GM23248 (cell line): ENCODE measurements at places on chromosomes 3 and 15. TPM values are rescaled to one million over a fixed set of nuclear protein-coding genes. Genes with fewer than 3 reads are reported as not detected.
A peak's percentile ranks its signal among the peaks of the same experiment; 100 is the strongest.

The IGSF10 gene
- total RNA-seq: not detected in 2 replicates

DNA sequence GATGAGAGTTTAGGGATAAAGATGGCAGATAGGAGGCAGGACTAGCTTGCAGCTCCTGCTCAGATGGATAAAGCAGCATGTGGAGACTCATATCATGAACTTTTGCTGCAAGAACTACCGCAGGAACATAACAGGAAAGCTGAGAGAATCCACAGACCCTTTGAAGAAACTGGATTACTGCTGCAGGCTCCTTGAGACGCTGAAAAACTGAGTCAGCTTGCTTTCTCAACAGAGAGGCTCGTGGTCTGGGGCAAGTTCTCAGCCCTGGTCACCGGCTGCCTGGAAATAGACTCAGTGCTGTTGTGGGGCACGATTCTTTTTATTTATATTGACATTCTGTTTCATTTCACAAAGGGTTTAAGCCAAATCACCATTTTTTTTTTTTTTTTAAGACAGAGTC lies 28.8 kb upstream of the TRIM59 start:
- peak overlapping the region; percentile 6; the same call in 1 of the 2 replicates for H3K4me3 ChIP-seq
- peaks cover 45% of the 10 kb centered on the region for H3K4me1 ChIP-seq
- peak overlapping the region; percentile 69 for H3K27ac ChIP-seq
- peak; percentile 84 for DNase-seq
- H3K36me3 ChIP-seq: no peaks in the 10 kb centered on the region
- H3K27me3 ChIP-seq: no peaks in the 10 kb centered on the region

The TM4SF4 gene
- 0.97 TPM in 1 of 2 replicates, not detected in the other for total RNA-seq

DNA sequence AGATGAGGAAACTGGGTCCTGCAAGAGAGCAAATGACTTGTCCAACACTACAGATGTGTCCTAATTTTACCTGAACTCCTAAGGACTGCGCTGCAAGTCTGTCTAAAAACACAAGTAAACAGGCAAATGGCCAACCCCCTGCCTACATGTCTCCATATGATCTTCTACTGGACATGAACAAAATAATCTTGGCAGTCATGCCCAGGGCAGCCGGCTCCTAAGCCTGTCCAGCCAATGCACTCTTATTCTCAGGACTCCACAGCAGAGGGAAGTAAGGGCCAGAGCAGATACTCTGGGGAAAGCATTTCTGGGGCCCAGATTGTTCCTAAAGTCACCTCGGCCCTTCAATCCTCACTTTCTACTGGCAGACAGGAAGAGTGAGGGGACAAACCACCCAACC lies 10.3 kb downstream of the COLQ start:
- no peak for DNase-seq
- H3K4me3 ChIP-seq: no peak overlapping the region
- H3K4me1 ChIP-seq: peaks cover 3% of the 10 kb centered on the region; the same call in 1 of the 2 replicates
- no peaks in the 10 kb centered on the region for H3K27me3 ChIP-seq

The B2M gene
- total RNA-seq: 1,965 and 2,442 TPM in 2 replicates

- no peak for DNase-seq
- H3K27me3 ChIP-seq: peaks cover 5% of the 10 kb centered on the region; the same call in 1 of the 2 replicates
- no peaks in the 10 kb centered on the region for H3K4me1 ChIP-seq
- H3K36me3 ChIP-seq: no peaks in the 10 kb centered on the region
- H3K4me3 ChIP-seq: no peak overlapping the region
- H3K27ac ChIP-seq: no peak overlapping the region
These were observed 15.1 kb downstream of the MYO5C start for GRCh38 chr15:52280326-52281084.

DNA sequence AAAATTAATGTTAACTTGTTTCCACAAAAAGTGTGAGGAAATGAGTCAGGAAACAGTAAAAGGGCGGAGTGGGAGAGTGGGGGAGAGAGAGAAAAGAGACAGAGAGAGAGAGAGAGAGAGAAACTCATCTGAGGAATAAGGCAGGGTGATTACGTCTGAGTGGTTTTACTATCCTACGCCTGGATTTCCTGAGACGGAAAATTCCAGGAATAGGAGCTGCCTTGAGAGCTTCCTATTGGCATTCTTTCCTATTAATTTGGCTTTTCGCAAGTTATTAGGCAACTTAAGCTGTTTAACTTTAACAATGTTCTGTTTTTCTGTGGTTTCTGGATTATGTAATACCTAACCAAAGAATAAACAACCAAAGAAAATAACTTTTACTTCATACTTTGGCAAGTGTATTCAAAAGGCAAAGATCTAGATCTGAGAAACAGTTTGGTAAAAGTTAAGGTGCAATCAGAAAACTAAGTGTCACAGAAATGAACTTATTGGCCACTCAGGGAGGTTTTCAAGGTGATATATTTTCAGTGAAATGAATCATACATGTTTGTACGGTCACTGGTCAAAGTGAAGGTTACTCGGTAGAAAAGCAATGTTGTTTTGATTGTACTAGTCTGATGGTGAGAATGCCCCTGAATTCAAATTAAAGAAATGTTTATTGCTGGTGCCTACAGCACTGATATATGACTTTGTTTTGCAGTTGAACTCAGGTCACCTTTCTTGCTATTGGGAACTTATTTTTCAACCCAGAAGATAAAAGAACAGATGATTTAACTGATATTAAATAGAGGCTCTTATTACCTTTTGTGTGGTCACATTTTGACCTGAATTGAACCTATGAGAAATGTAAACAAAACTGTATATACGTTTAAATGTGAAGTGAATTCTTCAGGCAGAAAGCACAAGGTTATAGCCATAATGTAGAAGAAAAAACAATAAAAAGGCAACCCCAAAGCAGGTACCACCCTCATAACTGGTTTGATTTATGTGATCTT lies 39.9 kb upstream of the TNFSF10 start:
- peak overlapping the region; percentile 68 for H3K27ac ChIP-seq
- DNase-seq: peak; percentile 85
- no peaks in the 10 kb centered on the region for H3K27me3 ChIP-seq
- peaks cover 15% of the 10 kb centered on the region for H3K4me1 ChIP-seq
- H3K36me3 ChIP-seq: no peaks in the 10 kb centered on the region

DNA sequence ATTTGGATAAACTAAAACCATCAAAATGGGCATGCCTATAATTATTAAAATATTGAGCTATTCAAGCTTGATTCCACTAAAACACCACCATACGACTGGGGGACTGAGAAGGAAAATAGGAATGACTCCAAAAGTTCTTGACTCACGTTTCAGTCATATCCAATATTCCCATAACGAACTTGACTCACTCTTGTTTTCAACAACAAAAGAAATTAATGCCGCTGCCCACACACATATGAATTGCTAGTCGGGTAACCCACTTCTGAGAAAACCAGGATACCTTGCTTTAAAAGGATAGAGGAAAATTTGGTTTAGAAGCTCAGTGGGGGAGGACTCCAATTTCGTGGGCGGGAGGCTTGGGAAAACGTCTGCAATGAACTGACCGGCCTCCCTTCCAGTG lies 5.2 kb downstream of the HTR3C start:
- peak overlapping the region; percentile 35 for H3K4me3 ChIP-seq
- H3K27ac ChIP-seq: 0 out of 2 replicates have a peak overlapping the region, but pooled peaks have one; percentile 19
- H3K36me3 ChIP-seq: no peaks in the 10 kb centered on the region
- DNase-seq: peak; percentile 92
- H3K4me1 ChIP-seq: peaks cover 12% of the 10 kb centered on the region; the same call in 1 of the 2 replicates

DNA sequence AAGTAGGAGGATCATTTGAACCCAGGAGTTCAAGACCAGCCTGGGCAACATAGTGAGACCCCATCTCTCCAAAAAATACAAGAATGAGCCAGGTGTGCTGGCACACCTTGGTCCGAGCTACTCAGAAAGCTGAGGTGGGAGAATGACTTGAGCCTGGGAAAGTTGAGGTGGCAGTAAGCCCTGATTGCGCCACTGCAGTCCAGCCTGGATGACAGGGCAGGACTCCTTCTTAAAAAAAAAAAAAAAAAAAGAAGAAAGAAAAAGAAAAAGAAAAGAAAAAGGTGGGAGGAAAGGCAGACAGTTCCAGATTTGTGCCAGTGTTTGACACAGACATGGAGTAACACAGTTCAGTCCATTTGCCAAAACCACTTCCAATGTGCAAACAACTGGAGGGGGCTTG lies 75.7 kb downstream of the ATP10A start:
- no peak overlapping the region for H3K4me3 ChIP-seq
- peaks cover 86% of the 10 kb centered on the region for H3K4me1 ChIP-seq
- H3K27me3 ChIP-seq: no peaks in the 10 kb centered on the region
- H3K36me3 ChIP-seq: no peaks in the 10 kb centered on the region
- H3K27ac ChIP-seq: peak overlapping the region; percentile 99

- no peak overlapping the region for H3K4me3 ChIP-seq
- no peaks in the 10 kb centered on the region for H3K27me3 ChIP-seq
- H3K36me3 ChIP-seq: peaks cover 36% of the 10 kb centered on the region
- no peaks in the 10 kb centered on the region for H3K4me1 ChIP-seq
These were observed 37.1 kb downstream of the PHC3 start for GRCh38 chr3:170144437-170144843.

DNA sequence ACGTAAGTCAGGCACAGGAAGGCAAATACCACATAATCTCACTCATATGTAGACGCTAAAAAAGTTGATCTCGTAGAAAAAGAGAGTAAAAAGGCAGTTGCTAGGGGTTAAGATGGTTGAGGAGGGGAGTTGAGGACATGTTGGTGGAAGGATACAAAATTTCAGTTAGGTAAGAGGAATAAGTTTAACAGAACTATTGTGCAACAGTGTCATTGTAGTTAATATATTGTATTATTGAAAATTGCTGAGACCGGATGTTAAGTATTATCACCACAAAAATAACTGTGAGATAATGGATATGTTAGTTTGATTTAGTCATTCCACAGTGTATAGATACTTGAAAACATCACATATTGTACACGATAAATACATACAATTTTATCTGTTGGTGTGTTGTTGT lies 139.1 kb downstream of the ADAMTSL3 start:
- no peak for DNase-seq
- no peaks in the 10 kb centered on the region for H3K36me3 ChIP-seq
- H3K4me1 ChIP-seq: no peaks in the 10 kb centered on the region
- no peaks in the 10 kb centered on the region for H3K27me3 ChIP-seq
- H3K4me3 ChIP-seq: no peak overlapping the region

DNA sequence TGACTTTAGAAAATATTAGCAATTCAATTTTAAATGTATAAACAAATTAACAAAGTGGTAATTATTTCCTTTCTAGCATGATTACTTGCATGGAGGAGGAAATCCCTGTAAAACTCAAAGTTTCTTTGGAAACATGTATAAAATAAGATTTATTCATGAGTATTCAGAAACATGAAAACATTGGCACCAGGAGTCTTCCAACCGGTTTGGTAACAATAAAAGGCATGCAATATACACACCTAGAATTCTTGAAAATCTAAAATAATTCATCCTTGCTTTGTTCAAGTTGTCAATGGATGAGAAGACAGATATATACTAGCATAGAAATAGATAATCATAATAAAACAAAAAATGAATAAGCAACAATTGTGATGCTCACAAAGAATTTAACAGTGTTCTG lies 76.4 kb downstream of the ZPLD1 start:
- H3K4me1 ChIP-seq: no peaks in the 10 kb centered on the region
- no peak overlapping the region for H3K27ac ChIP-seq
- no peaks in the 10 kb centered on the region for H3K27me3 ChIP-seq
- no peak overlapping the region for H3K4me3 ChIP-seq
- H3K36me3 ChIP-seq: no peaks in the 10 kb centered on the region

The ACAN gene
- total RNA-seq: not detected in 2 replicates

- DNase-seq: peak; percentile 63
- H3K4me1 ChIP-seq: peaks cover 45% of the 10 kb centered on the region
- no peaks in the 10 kb centered on the region for H3K36me3 ChIP-seq
- peak overlapping the region; percentile 65 for H3K27ac ChIP-seq
- no peak overlapping the region for H3K4me3 ChIP-seq
- H3K27me3 ChIP-seq: no peaks in the 10 kb centered on the region
These were observed 11.9 kb downstream of the LRCH3 start for GRCh38 chr3:197802779-197803459.

DNA sequence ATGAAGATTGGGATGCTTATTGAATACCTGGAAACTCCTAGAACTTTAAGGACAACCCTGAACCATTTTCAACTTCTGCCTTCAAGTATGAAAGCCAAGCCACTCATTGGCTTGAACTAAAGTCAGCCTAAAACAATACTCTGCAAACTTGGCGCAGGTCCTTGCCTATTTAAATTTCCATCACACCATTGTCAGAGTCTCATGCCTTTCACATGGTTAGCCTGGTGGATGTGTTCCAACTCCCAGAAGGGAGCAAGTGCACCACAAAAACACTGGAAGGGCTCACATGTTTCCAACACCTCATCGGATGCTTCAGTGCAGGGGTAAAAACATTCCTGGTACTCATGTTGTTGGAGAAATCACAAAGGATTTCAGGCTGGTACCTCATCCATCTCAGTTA lies 511.6 kb upstream of the MDFIC2 start:
- H3K27ac ChIP-seq: no peak overlapping the region
- peaks cover 31% of the 10 kb centered on the region for H3K4me1 ChIP-seq
- peak; percentile 44 for DNase-seq
- H3K27me3 ChIP-seq: no peaks in the 10 kb centered on the region
- H3K4me3 ChIP-seq: no peak overlapping the region

The TERC gene
- total RNA-seq: 59.2 and 59.7 TPM in 2 replicates

GRCh38 chr3:72380193-72380592 lies 468.1 kb downstream of the SHQ1 start:
- peak overlapping the region; percentile 30; the same call in 1 of the 2 replicates for H3K4me3 ChIP-seq
- H3K27me3 ChIP-seq: no peaks in the 10 kb centered on the region
- peak overlapping the region; percentile 53 for H3K27ac ChIP-seq
- H3K36me3 ChIP-seq: no peaks in the 10 kb centered on the region; the same call in 1 of the 2 replicates
- DNase-seq: peak; percentile 82

DNA sequence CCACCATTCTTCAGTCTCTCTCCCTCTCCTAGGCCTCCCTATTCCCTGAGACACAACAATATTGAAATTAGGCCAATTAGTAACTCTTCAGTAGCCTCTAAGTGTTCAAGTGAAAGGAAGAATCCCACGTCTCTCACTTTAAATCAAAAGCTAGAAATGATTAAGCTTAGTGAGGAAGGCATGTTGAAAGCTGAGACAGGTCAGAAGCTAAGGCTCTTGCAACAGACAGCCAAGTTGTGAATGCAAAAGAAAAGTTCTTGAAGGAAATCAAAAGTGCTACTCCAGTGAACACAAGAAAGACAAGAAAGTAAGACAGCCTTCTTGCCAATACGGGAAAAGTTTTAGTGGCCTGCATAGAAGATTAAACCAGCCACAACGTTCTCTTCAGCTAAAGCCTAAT lies 41.3 kb downstream of the PPM1L start:
- H3K4me3 ChIP-seq: no peak overlapping the region
- no peaks in the 10 kb centered on the region for H3K27me3 ChIP-seq
- no peaks in the 10 kb centered on the region for H3K4me1 ChIP-seq
- no peak for DNase-seq
- H3K36me3 ChIP-seq: no peaks in the 10 kb centered on the region

DNA sequence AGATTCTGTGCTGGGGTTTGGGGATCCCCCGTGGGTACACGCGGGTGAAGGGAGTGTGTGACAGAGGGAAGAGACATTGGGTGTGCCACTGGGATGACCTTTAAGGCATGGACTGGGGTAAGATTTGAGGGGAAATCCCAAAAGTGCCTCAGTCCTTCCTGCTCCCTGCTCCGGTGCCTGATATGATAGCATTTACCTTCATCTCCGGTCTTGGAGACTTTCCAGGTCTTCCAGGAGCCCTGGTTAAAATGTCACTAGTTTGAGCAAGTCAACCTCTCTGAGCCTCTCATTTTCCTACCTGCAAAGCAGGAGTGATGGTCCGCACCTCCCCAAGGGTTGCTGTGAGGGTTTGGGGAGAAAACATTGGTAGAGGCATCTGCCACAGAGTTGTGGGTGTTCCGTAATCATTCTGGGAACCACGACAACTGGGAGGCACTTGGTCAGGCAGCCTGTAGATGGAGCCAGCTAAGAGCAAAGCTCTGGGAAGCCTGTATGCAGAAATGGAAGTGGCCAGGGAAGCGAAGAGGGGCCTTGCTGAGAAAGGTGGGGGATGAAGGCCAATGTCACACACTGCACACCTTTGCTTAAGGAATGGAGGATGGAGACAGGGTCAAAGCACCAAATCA lies 33.9 kb upstream of the KIF23 start:
- no peak overlapping the region for H3K27ac ChIP-seq
- no peaks in the 10 kb centered on the region for H3K27me3 ChIP-seq
- H3K36me3 ChIP-seq: no peaks in the 10 kb centered on the region
- H3K4me1 ChIP-seq: no peaks in the 10 kb centered on the region
- DNase-seq: peak; percentile 46
